ENCODE measurements at places on chromosomes 5 and 9.
A peak's percentile ranks its signal among the peaks of the same experiment; 100 is the strongest.

GRCh38 chr5:174402222-174402812 is 322.1 kb upstream of the MSX2 start:
- H3K36me3 ChIP-seq = no peaks in the 10 kb centered on the region
- H3K4me1 ChIP-seq = no peaks in the 10 kb centered on the region
- no peak overlapping the region for H3K27ac ChIP-seq
- no peak overlapping the region for H3K4me3 ChIP-seq

DNA sequence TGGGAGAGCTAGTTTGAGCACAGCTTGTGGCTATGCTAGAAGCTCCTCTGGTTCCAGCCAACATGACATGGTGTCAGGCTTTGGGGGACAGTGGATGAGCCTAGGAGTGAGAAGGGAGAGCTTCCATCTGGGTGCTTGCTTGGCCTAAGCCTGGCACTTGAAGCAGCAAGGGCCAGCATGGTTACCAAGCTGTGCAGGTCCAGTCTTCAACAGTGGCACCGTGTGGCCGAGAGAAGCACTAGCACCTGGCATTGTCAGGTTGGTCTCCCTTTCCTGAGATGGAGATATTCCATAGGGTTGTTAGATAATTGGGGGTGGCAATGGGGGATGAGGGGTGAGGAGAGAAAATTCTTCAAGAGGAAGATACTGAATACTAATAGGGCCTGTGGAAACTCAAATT is 261.9 kb downstream of the PBX3 start:
- no peak overlapping the region for H3K27ac ChIP-seq
- no peak overlapping the region for H3K4me3 ChIP-seq
- peaks cover 29% of the 10 kb centered on the region for H3K36me3 ChIP-seq
- H3K27me3 ChIP-seq = peaks cover 24% of the 10 kb centered on the region

DNA sequence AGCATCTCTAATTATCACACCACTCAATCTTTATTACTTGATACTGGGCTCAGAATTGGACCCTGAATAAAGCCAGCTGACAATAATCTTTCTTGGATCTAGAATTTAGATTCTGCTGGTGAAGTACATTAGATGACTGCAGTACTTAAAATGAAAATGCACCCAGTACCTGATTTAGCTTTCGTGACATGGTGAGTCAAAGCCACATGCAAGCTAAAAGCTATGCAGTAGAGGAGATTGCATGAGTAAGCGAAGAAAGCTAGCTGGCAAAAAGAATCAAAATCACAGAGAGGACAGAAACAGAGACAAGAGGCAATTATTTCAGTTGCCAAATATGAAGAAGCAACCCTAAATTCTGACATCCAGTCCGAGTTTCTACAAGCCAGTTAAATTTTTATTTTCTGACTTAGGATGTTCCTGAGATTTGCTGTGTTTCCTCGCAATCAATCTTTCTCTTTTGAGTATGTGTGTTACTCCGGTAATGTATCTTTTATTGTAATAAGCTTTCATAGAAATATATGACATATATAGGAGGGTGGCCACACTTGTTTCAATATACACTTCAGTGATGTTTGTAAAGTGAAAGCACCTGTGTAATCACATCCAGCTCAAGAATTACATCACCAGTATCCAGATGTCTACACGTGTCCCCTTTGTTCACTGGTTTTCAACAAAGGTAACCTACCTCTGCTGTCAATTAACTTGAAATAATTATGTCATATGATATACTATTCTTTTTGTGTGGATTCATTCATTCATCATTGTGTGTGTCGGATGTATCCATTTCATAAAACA is 101.7 kb downstream of the CDH18 start:
- H3K4me3 ChIP-seq = peak overlapping the region; percentile 79
- H3K27me3 ChIP-seq = no peaks in the 10 kb centered on the region
- DNase-seq = peak; percentile 84
- H3K4me1 ChIP-seq = peaks cover 47% of the 10 kb centered on the region
- H3K27ac ChIP-seq = peak overlapping the region; percentile 83

DNA sequence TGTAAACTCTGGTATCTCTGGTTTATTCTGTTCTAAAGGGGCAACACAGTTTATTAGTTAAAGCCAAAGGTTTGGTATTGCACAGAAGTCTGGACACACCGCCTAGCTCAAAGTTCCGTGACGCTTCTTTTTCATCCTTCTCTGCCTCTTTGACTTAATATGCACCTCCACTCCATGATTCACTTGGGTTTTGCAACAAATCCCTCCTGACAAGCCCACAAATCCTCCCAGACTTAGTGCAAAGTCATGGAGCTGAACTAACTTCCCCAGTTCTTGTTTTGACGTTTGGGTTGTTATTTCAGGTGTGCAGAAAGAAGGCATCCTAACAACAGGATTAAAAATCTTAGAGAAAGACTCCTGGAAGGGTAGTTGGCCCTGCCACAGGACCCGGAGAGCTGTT is 441.6 kb upstream of the DMAC1 start:
- H3K4me3 ChIP-seq = no peak overlapping the region
- H3K27me3 ChIP-seq = no peaks in the 10 kb centered on the region
- no peaks in the 10 kb centered on the region for H3K4me1 ChIP-seq
- DNase-seq = no peak
- H3K27ac ChIP-seq = no peak overlapping the region

GRCh38 chr5:168404365-168404764 is 81.9 kb upstream of the RARS1 start:
- peak; percentile 92 for DNase-seq
- H3K27me3 ChIP-seq = peaks cover 18% of the 10 kb centered on the region
- H3K27ac ChIP-seq = peak overlapping the region; percentile 24
- H3K36me3 ChIP-seq = peaks cover 12% of the 10 kb centered on the region
- peak overlapping the region; percentile 67 for H3K4me3 ChIP-seq

GRCh38 chr9:33163433-33164137 is 3.6 kb downstream of the B4GALT1 start:
- peaks cover 5% of the 10 kb centered on the region for H3K36me3 ChIP-seq
- peak overlapping the region; percentile 96 for H3K4me3 ChIP-seq
- peaks cover 2% of the 10 kb centered on the region for H3K27me3 ChIP-seq
- H3K27ac ChIP-seq = peak overlapping the region; percentile 92

Data from HFFc6 (cell line).